ENCODE measurements at places on chromosomes 11 and 22.

DNA sequence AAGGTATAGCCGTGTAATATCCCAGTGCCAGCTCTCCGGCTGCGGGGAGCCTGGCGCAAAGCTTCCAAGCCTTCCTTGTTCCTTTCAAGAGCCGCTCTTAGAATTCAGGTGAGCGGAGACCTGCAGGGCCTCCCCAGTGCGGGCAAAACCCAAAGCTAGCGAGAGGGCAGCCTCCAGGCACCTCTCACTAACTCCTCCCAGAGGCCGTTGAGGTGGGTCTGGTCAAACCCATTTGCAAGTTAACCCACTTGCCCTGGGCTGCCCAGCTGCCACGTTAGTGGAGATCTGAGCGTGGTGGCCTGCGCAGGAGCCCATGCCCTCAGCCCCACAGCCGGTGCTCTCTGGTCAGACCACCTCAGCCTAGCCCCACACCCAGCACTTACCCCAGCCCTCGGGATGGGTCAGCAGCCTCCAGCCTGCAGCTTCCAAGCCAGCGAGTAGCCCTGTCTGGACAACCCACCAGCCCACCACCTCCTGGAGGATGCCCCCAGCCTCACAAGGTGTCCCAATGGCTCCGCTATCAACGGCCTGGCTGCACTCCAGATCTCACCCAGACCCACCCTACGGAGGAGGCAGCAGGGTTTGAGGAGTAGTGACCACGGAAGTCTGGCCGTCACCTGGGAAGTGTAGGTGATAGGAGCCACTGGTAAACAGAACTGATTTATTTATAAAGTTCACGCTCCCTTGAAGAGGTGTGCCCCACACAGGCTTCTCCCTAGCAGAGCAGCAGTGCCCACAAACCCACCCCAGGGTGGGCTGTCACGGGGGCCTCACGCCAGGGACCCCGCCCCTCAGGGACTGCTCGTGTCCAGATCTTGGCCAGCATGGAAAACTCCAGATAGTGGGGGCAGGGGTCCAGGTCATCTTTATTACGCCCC is 2.3 kb downstream of the ASCL2 start:
- no peak for DNase-seq

DNA sequence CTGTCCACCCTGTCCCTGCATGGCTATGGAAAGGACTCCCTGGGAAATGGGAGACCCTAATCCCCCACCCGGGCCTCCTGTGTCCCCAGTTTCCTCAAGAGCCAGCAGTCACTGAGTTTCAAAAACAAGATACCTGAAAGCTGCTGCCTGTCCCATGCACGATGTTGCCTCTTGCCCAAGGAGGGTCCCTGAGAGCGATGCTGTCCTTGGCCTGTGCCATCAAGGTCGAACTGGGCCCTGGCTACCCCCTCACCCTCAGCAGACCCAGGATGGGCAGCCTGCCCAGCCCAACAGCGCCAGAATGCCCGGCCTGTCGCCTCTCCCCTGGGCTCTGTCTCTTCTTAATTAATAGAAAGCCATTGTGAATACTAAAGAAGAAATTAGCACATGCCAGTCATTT is 104.5 kb upstream of the LMO1 start:
- DNase-seq: no peak

GRCh38 chr11:37755521-37755920 is 1157.5 kb upstream of the RAG2 start:
- DNase-seq: no peak

- no peak for DNase-seq
These were observed 571 bp downstream of the FAR1 start for GRCh38 chr11:13668957-13669521.

DNA sequence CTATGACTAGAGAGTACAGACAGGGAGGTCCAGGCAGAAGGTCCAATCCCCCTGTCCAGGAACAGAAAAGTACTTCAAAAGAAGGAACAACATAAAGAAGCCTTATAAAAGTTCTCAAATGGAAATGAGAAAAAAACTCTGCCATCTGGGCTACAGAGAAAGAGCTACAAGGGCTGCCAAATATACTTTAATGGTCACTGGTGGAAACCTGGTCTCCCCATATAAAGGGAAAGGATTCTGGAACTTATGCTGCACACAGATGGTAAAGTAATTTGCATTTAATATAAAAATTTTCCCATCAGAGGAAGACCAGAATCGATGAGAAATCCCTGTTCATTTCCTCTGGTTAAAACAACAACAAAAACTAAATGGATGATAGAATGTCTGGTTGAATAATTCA is 119.4 kb upstream of the MTMR2 start:
- DNase-seq: no peak

DNA sequence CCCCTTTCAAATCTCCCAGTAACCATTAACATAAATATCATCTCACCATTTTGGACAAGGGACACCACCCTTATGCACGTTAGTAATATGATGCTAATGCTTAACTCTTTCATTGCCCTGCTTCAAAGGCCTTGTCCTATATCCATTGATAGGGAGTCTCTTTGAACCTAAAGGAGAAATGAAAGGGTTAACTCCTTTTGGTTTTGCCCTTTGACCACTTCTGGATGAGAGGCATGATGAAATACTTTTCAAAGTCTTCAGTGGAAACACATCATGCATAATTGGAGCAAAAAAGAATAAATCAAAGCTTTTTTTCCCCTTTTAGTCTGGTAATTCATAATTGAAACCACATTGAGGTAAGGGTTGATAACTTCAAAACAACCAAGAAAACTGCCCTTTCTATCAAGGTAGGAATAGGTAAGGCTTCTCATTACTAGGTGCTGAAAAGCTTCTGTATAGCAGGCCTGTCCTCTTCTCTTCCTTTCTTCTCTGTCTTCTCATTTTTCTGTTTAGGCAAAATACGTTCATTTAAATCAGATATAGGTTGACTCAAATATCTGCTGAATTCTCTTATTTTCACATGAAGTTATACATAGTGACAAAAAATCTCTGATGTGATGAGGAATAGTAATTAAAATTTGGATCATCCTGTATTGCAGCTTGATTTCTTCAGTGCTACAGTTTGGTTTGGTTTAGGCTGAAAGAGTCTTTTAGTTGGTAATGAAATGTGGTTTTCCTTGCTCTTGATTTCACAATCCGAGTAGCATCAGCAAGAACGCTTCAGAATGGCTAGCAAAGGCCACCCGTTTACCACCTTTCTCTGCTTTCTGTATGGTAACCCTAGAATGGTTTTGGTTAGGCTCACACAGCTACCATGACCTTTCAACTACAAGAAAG is 94.8 kb downstream of the EXT2 start:
- no peak for DNase-seq

Measured in D721Med (cell line).